HepG2 (cell line): ENCODE measurements at places on chromosomes 3 and 15. TPM values are rescaled to one million over a fixed set of nuclear protein-coding genes. Genes with fewer than 3 reads are reported as not detected.

GRCh38 chr3:114685161-114685560 is 391.3 kb downstream of the TIGIT start:
- no peaks in the 10 kb centered on the region for H3K36me3 ChIP-seq
- no peaks in the 10 kb centered on the region for H3K27me3 ChIP-seq
- H3K27ac ChIP-seq = no peak overlapping the region
- DNase-seq = no peak

Gene CCDC80
- not detected in 2 replicates for total RNA-seq

Gene C3orf49
- not detected in 2 replicates for total RNA-seq

- H3K27ac ChIP-seq = no peak overlapping the region
- H3K36me3 ChIP-seq = no peaks in the 10 kb centered on the region
- H3K4me3 ChIP-seq = no peak overlapping the region
- H3K27me3 ChIP-seq = no peaks in the 10 kb centered on the region; the same call in none of the 2 replicates
These were observed 7.5 kb upstream of the PLS1 start for GRCh38 chr3:142588703-142589102.

- no peak overlapping the region for H3K4me3 ChIP-seq
- H3K4me1 ChIP-seq = peaks cover 8% of the 10 kb centered on the region
- H3K27ac ChIP-seq = no peak overlapping the region
- no peaks in the 10 kb centered on the region for H3K36me3 ChIP-seq
- no peak for DNase-seq
- no peaks in the 10 kb centered on the region for H3K27me3 ChIP-seq
These were observed 76.0 kb downstream of the EEFSEC start for GRCh38 chr3:128229106-128229857.
